ENCODE measurements at places on chromosomes 12 and 14.

DNA sequence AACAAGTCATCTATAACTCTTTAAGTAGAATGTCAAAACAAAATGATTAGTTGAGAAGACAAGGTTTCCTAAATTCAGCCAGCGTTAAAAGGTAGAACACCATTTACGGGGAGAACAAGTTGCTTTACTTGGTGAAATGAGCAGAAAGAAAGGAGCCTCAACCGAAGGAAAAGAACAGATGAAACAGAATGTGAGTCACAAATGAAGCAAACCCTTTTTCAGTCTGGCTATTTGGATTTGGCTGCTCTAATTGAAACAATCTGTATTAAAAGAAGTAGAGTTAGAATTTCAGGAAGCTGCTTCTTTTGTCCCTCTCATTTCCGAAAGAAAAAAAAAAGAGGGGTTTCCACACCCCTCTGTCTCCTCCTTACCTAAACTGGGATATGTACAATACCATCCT lies 34.6 kb downstream of the CEP128 start:
- DNase-seq = no peak

DNA sequence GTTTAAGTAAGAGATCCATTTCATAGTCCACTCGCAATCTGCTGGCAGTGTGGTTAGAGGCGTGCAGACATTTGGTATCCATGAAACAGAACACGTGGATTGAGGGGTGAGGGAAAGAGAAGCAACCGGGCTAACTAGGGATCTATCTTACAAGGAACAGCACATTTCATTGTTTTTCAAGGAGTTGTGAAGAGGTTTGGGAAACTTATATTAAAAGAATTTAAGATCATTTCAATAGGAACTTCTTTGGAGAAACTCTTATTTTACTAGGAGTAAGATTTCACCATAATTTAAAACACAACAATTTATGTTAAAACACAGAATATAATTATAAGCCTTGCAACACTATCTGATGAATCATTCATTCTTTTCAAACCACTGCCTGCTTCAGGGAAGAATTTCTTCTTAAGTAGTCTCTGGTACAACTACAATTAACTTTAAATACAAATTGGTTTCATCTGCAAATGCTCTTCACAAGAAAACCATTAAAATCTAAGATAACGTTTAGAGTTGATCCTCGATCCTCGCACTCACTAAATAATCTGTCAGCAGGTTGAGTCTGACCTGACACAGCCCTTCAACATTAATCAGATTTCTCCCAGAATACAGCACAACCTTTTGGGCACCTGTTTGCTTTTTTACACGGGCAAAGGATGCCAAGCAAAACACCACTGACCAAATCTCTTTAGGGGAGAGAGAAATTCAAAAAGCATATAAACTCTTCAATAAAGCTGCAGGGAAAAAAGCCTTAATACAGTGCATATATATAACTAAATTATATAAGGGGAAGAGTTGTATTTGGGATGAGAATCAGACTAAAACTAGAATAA lies 27.3 kb downstream of the PPTC7 start:
- DNase-seq = no peak

DNA sequence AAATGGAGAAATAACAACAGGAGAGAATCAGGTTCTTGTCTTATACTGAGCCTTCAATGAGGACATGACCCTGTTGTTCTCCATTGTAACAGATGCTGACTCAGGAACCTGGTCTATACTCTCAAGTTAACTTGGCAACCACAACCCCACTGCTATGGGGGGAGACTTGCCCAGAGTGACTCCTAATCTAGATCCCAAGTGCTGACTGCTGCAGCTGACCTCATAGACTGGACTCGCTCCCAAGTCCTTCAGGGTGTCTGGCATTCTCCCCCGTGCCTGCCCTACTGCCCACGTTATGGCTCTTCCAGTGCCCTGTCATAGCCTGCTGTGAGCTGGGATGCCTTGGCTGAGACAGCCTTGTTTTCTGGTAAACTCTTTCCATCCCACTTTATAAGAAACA lies 37.1 kb downstream of the NID2 start:
- DNase-seq = no peak

GRCh38 chr12:106652510-106653015 lies 69.8 kb downstream of the RFX4 start:
- no peak for DNase-seq

DNA sequence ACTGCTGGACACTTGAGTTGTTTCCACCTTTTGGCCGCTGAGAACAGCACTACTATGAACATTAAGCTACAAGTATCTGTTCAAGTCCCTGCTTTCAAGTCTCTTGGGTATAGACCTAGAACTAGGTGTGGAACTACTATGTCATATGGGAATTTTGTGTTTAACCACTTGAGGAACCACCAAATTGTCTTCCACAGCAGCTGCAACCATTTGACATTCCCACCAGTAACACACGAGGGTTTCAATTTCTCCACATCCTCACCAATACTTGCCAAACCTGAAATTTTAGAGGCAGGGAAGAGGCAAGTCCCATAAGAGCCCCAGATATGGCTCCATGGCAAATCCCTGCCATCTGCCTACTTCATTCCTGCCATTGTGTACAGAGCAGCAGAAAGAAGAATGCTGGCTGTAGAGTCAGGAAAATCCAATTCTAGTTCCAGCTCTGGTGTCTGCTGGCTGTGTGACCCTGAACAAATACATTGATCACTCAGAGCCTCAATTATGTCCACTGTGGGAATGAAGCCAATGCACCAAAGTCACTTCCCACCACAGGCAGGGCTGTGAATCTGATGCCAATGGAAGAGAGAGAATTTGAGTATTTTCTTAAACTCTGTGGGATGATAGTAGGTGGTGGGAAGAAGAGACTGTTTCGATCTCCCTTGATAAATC lies 17.8 kb downstream of the PITPNM2 start:
- no peak for DNase-seq

- peak; percentile 51 for DNase-seq
Observed at GRCh38 chr14:84490081-84490480, 1039.9 kb upstream of the FLRT2 start.

DNA sequence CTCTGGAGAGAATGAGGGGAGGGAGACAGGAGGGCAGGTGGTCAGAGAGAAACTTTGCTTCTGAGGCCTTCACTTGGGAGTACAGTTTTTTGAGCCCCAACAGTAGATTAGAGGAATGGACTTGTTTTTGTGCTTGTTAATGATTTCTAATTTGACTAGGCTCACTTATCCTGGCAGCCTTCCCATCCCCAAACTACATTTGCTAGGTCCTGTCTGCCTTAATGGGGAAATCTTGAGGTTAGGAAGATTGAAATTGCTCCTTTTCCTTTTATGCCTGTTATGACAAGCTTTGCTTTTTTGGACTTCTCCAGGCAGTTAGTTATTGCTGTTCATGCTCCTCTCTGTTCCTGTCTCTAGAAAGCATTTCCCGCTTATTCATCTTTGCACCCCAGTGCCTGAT lies 37.7 kb downstream of the SYNE2 start:
- DNase-seq = no peak

DNA sequence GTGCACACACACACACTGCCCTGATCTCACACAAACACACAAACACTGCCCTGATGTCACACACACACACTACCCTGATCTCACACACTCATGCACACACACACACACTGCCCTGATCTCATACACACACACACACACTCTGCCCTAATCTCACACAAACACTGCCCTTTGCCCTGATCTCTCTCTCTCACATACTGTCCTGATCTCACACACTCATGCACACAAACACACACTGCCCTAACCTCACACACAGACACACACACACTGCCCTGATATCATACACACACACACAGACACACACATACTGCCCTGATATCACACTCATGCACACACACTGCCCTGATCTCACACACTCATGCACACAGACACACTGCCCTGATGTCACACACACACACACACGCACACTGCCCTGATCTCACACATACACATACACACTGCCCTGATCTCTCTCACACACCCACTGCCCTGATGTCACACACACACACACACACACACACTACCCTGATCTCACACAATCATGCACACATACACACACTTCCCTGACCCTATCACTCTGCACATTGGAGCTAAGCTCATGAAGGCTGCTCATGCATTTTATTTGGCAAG lies 97.6 kb upstream of the DIO3 start:
- no peak for DNase-seq

- DNase-seq = no peak
Observed at GRCh38 chr14:37131205-37131604, 41.2 kb downstream of the SLC25A21 start.

GRCh38 chr14:44982594-44982993 lies 20.6 kb downstream of the TOGARAM1 start:
- no peak for DNase-seq

- peak; percentile 36 for DNase-seq
Observed at GRCh38 chr14:69260861-69261564, 1.1 kb downstream of the GALNT16 start.

DNA sequence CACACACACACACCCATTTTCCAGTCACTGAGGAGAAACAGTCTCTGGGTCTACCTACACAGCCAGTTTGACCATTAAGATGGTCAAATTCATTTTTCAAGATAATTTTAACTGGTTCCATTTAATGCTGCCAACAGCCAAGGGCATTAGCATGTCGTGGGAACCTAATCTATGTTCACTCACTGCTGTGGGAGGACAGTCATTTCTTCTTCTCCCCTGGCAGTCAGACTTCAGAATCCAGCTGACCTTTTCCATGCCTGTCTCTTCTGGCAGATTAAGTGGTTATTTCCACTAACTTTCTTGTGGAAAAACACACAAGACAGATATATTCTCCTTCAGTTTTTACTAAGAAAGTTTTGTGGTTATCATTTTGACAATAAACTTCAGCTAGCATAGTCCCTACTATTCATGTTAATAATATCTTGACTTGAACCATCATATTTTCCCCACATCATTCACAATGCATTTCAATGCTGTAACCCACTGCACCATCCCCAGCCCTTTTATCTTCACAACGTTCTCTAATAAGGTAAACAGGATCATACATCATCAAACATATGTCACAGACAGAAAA lies 82.2 kb downstream of the DAD1 start:
- DNase-seq = no peak

GRCh38 chr12:7229741-7230140 lies 40.3 kb downstream of the PEX5 start:
- DNase-seq = no peak

DNA sequence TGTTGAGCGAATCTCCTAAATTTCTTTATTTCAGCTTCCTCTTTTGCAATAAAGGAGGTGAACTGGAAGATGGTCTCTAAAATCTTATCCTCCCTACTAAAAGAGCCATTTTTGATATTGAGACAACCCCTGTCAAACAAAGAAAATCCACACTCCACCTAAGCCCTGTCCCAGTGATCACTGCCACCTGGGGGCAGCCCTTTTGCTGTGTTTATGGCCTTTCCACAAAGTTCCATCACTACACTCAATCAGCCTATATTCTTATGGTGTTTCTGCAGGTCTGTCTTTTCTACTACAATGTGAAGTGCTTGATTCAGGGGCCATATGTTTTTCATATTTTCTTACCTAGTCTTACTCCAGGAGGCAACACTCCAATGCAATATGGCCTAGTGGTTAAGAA lies 163.7 kb downstream of the BMP4 start:
- peak; percentile 11 for DNase-seq

DNA sequence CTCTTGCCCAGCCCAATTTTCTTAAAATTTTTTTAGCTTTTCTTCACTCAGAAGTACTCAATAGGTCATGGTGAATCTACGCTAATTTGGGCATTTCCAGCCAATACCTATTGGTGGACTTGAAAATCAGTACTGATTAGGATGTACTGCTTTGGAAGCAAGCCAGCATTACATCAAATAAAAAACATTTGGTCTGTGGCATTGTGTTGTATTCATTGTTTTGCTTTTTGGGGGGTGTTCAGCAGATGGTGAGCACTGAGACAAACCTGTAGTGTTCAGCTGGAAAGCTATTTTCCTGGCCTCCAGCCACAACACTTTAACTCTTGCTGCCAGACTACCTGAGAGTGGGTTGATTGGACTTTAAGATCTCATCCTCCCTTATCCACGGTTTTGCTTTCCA lies 4.0 kb downstream of the MAPKAPK5 start:
- DNase-seq = peak; percentile 80

DNA sequence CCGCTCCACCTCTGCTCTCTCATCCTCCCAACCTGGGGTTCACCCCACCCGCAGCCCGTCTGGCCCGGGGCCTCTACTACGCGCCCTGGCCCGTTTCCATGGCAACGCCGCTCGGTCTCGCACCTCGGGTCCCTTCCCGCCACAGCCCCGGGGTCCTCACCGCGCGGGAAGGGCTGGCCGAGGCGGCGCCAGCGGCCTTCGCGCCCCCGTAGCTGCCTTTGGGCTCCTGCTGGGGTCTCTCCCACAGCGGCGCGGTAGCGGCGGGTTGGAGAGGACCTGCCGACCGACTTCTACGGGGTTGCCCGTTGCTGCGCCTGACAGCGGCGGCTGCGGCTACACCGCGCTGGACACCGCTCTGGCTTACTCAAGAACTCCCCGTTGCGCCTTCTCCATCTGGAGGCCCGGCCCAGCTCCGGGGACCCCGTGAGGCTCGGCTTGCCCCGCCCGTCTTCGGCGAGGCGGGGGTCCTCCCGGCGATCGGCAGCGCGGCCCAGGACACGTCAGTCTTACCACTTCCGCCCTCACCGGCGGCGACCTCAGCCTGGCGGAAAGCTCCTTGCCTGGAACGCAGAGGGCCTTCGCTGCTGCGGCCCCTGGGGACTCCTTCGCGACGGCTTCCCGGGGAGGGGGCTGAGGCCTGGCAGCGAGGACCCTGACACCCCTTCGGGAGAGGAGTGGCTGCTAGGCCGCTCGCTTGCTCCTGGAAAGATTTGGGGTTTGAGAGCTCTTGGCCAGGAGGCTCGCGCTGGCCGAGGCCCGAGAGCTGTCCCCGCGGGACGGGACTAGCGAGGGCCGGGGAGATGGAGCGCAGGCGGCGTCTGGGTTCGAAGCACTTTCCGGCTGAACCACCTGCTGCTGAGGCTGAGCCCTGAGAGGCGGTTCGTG lies at the start of gene TM9SF1:
TSS of gene TM9SF1 (minus strand) at position 256 of the 885 bp plus-strand sequence. CDS start 422 bp downstream, outside the sequence.
- peak; percentile 93 for DNase-seq

DNA sequence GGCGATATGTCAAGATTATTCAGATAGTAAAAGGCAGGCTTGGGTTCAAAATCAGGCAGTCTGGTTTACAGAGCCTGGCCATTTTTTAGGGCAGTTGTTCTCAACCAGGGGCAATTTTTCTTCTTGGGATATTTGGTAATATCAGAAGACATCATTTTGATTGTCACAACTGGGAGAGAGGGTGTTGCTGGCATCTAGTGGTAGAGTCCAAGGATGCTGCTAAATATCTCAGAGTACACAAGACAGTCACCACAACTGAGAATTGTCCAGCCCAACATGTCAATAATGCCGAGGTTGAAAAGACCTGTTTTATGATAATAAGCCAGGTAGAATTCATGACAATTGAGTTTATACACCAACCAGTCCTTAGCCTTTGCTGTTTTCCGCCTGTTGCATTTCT lies 733.9 kb downstream of the NRXN3 start:
- DNase-seq = peak; percentile 4
